ENCODE measurements at places on chromosomes 3 and 15.

DNA sequence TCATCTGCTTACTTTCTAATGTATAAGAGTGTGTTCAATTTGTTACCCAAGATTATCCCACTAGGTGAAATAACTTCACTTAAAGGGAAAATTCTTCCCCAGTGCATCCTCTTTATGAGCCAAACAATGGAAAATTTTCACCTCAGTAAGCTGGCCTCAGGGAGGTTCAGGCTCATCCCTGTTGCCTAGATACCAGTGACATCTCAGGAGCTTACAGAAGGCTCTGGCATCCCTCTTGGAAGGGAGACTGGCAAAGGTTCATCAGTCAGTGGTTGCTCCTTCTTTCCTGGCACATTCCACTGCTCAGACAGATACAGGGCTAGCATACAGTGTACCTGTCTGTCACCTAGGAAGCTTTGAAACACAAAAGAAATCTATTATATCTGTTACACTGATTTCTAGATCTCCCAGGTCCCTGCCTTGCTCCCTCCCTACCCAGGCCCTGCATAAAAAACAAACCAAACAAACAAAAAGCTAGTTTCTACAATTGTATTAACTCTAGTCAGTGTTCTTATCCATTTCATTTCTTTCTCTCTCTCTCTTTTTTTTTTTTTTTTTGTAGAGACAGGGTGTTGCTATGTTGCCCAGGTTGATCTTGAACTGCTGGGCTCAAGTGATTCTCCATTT lies 1.7 kb downstream of the IP6K2 start:
- no peak for DNase-seq

DNA sequence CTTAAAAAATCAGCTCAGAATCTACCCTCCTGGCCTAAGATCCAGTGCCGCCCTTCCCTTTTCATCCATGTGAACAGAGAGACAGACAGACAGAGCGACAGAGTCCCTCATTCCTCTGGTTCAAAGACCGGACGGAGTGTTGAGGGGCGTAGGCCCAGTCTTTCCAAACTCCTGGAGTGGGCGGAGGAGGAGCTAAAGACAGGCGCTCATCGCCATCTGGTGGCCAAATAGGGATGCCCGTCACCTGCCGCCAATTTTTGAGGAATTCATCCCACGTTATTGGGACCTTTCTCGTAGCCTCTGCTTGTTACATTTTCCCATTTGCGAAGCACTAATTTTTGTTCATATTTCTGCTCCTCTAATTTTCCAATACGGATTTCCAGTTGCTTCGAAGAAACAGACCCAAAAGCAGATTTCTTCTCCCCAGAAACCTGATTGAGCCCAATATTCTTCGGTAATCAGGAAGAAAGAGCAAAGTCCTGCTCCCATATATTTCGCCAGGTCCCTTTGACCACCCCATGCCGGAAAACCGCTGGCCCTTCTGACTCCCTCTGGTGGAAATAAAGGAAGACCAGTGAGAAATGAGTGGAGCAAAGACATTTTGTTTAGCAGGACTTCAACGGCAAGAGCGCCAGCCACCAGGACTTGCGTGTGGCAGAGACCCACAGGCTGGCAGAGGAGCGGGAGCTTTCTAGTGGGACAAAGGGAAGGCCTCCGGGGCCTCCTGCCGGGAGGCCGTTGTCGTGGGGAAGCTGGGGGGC lies 88.0 kb downstream of the LRRK1 start:
- peak; percentile 42 for DNase-seq

DNA sequence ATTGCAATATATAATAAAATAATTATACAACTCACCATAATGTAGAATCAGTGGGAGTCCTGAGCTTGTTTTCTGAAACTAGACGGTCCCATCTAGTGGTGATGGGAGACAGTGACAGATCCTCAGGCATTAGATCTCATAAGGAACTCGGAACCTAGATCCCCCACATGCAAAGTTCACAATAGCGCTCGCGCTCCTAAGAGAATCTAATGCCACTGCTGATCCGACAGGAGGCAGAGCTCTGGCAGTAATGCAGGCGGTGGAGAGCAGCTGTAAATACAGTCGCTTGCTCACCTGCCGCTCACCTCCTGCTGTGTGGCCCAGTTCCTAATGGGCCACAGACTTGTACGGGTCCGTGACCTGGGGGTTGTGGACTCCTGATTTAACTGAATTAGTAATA lies 87.8 kb downstream of the P3H2 start:
- no peak for DNase-seq

GRCh38 chr3:14358426-14359211 lies 43.8 kb upstream of the SLC6A6 start:
- no peak for DNase-seq

- no peak for DNase-seq
Observed at GRCh38 chr3:39814007-39814406, 4.6 kb downstream of the MYRIP start.

- no peak for DNase-seq
Observed at GRCh38 chr3:83849106-83849730, 1109.6 kb upstream of the CADM2 start.

GRCh38 chr3:11568503-11569155 lies 75.1 kb downstream of the VGLL4 start:
- DNase-seq, result no peak

GRCh38 chr15:91865486-91865885 lies 12.0 kb downstream of the SLCO3A1 start:
- DNase-seq, result no peak

- no peak for DNase-seq
Observed at GRCh38 chr15:68313501-68314410, 36.2 kb downstream of the FEM1B start.

- DNase-seq, result no peak
Observed at GRCh38 chr3:22836131-22836530, 367.0 kb upstream of the UBE2E2 start.

- no peak for DNase-seq
Observed at GRCh38 chr3:8824238-8824637, 54.8 kb upstream of the OXTR start.

DNA sequence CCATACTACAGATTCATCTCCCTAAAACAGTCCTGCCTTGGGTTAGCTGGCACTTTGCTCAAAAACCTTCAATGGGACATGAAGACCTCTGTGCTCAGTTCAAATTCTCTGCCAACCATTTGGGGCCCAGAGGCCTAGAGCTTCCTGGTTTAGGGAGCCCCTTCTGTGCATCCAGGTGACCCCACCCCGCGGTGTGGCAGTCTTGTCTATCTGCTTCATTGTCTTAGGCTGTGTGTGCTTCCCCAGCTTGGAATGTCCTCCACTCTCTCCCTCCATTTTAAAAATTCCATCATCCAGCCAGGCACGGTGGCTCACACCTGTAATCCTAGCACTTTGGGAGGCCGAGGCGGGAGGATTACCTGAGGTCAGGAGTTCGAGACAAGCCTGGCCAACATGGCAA lies 99.0 kb upstream of the NEO1 start:
- DNase-seq, result no peak

DNA sequence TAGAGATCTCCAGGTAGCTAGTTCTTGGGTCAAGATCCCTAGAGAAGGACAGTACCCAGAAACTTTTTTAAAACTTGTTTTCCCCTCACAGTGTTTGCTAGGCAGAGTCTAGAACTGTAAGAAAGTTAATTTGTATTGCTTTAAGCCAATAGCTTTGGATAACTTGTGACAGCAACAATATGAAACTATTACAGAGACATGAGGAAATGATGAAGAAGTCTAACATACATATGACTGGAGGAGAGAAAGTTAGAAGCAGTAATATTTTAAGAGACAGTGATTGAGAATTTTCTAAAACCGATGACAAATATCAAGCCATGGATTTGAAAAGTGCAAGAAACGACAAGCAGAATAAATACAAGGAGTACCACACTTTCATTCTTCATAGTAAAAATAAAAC lies 10.0 kb downstream of the HMG20A start:
- no peak for DNase-seq

GRCh38 chr3:146590521-146590920 lies 14.6 kb downstream of the PLSCR5 start:
- DNase-seq, result no peak

DNA sequence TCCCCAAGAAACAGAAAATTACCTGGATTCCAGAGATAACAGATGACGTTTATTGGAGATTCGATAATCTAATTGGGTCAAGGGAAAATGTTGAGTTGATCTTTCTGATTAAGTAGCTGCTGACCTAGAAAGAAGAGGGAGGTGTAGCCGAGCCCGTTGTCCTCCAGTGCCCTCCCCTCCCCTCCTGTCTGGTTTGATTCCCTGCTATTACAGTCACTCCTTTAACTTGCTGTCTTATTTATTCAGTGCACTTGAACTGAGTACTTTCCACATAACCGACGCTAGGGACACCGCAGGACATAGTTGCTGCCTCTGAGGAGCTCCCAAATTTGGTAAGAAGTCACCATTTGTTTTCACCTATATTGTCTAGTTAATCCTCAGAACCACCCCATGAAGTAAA lies 103.7 kb downstream of the AQP9 start:
- no peak for DNase-seq

- DNase-seq, result no peak
Observed at GRCh38 chr3:38221005-38221404, 44.6 kb upstream of the SLC22A13 start.

GRCh38 chr3:5735896-5736295 lies 548.4 kb downstream of the EDEM1 start:
- DNase-seq, result no peak

- no peak for DNase-seq
Observed at GRCh38 chr15:69143756-69144436, 16.5 kb upstream of the GLCE start.

DNA sequence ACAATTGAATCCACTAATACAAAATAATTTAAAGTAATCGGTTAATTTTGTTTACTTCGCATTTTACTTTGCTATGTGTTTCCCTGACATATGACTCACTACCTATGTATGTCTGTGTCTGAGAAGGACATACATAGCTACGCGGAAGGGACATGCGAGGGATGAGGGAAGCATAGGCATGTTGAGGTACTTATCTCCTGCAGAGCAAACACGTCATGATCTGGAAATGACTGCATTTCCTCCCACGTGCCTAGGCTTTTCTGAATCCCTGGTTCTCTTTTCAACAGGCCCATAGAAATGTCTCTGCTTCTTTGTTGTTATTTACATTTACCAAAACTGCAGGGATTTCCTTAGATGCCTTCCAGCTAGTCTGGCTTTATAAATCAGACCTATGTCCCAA lies 27.5 kb downstream of the ALCAM start:
- no peak for DNase-seq

GRCh38 chr3:136142592-136142991 lies 53.5 kb downstream of the MSL2 start:
- DNase-seq, result no peak

GRCh38 chr15:85752491-85752961 lies 42.2 kb downstream of the KLHL25 start:
- no peak for DNase-seq

GRCh38 chr3:142817897-142818296 lies 71.0 kb downstream of the PCOLCE2 start:
- no peak for DNase-seq

DNA sequence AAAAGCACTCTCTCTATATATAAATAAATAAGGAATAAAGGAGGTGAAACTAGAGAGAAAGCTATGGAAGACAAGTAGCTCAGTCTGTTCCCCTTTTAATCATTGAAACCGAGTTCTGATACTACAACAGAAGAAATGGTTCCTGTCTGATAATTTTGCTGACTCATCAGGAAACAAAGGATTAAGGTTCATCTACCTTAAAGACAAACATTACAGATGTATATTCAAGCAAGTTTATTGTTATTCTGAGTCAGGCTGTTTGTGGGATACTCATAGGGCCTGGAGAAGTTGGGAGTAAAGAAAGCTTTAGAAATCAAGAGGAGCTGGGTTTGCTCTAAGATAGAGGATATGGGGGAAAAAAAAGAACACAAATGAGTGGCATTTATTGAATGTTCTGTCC lies 566.0 kb downstream of the ROBO2 start:
- DNase-seq, result no peak

GRCh38 chr15:38683382-38684242 lies 119.0 kb upstream of the RASGRP1 start:
- peak; percentile 67 for DNase-seq

GRCh38 chr3:171789759-171790505 lies 20.4 kb downstream of the PLD1 start:
- DNase-seq, result no peak

- no peak for DNase-seq
Observed at GRCh38 chr3:9377981-9378380, 15.1 kb downstream of the THUMPD3 start.

GRCh38 chr3:109982201-109982600 lies 644.9 kb upstream of the DPPA4 start:
- DNase-seq, result no peak

DNA sequence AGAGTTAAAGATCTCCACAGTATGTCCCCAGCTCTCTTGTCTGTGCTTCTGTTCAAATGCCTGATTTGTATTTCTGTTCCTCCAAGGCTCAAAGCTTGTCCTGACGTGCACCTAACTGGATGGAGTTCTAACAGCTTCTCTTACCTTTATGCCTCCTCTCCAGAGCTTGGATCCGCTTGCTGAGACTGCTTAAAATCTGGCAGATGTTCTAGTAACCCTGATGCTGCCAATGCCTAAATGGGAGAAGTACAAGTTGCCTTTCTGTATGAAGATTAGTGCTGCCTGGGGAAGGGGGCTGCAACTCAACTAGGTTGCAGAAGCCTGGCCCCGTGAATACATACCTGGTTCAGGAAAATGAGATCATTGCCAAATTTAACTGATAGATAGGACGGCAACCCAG lies 354.5 kb upstream of the KCNMB2 start:
- DNase-seq, result no peak

- DNase-seq, result peak; percentile 29
Observed at GRCh38 chr3:46923559-46924350, 46.2 kb downstream of the PTH1R start.

- DNase-seq, result no peak
Observed at GRCh38 chr3:46163556-46164041, 44.5 kb downstream of the CCR1 start.

DNA sequence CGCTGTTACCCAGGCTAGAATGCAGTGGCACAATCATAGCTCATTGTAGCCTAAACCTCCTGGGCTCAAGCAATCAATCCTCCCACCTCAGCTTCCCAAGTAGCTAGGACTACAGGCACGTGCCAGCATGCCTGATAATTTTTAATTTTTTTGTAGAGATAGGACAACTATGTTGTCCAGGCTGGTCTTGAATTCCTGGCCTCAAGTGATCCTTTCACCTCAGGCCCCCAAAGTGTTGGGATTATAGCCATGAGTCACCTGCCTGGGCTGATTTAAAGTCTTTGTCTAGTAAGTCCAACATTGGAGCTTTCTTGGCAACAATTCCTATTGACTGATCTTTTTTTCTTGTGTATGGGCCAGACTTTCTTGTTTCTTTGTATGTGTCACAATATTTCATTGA lies 28.1 kb downstream of the SPINK8 start:
- no peak for DNase-seq

DNA sequence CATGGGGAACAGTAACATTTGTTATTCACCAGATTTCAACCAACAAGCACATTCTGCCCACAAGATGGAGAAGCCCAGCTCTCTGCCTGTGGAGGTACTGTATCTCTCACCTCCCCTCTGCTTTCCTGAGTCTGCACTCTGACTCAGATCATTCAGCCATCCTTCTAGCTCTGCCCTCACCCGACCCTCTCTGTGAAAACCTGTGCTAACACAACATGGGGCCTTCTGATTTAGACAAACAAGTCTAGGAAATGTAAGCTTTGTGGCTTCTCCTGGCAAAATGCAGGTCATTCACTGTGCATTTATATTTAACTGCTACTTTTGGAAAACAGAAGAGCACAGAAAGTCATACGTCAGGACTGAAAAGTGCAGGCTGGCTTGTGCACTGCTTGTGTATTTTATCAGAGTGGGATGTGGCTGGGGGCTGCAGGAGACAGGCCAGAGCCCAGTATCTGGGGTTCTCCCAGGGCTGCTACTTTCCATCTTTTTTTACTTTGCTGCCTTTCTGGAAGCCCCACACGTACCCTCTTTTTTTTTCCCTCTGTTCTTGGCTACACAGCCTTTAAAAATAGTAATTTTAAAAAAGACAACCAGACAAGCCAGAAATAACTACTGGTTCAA lies 50.8 kb downstream of the SUSD5 start:
- no peak for DNase-seq

Data from activated gamma-delta T cell treated with Interleukin-2 at 50 U/mL for 16 hours (primary cell).